ENCODE measurements at places on chromosomes 1 and 21.

GRCh38 chr1:30762152-30762929 is 4.8 kb upstream of the LAPTM5 start:
- no peak for DNase-seq

DNA sequence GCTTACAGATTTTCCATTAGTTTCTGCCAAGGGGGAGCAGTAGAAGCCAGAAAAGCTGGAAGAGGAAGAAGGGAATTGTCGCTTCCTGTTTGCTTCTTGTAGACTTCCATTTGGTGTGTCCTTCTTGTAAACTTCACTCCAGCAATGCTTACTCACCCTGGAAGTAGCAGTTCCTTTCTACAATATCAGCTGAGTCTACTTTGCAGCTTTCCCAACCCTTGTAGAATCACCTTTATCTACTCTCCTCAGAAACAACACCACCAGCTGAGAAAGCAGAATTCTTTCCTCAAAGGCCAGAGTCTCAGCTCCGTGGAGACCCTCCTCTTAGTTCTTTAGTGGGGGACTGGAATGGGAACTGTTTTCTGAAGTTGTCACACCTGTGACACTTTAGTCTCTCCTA is 1136.7 kb upstream of the TMPRSS15 start:
- no peak for DNase-seq

GRCh38 chr21:45308194-45309068 is 20.7 kb upstream of the POFUT2 start:
- DNase-seq, result no peak

DNA sequence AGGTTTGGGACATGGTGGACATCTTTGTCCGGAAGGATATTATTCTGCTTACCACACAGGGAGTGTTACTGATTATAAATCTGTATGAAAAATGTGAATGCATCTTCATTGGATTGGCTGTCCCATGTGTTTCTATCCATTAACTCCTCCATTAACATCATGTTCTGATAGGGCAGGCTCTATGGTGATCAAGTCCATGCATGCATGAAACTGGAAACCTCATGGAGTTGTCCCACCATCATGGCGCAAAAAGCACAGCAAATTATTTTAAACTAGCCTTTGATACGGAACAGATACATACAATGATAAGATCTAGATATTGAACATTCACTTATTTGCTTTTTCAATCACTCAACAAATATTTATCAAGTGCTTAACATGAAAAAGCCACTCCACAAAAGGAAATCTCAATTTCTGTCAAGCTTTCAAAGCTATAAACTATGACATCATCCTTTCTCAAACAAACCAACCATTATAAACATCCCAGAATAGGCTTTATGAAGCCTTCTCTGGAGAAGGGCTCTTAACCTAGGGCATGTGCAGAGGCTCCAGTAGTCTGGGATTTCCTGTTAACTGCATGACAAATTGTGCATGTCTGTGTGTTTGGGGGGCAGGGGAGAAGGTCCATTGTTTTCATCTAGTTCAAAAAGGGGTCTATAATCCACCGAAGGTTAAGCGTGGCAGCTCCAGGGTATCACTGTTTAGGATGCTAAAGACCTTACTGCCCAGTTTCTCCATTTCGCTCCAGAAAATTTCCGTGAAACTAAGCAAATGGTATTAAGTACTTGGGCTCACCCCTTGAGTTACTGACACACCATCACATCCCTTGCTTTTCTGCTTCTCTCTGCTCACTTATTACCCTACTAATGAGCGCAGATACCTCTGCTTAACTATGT is 46.1 kb downstream of the ADAMTS1 start:
- no peak for DNase-seq

GRCh38 chr1:14435368-14436023 is 163.0 kb upstream of the KAZN start:
- no peak for DNase-seq

DNA sequence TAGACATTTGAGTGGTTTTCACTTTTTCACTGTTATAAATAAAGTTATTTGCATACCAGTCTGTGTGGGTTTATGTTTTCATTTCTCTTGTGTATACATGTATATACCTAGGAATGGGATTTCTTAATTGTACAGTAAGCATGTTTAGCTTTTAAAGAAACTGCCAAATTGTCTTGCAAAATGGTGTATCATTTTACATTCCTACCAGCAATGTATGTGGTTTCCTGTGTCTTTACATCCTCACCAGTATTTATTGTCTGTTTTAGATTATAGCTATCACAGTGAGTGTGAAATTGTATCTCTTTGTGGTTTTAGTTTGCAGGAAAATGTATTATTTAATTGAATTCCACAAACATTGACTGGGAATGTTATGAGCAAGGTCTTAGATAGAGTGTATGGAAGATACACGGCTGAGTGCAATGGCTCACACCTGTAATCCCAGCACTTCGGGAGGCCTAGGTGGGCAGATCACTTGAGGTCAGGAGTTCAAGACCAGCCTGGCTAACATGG is 57.3 kb downstream of the MACF1 start:
- DNase-seq, result no peak

DNA sequence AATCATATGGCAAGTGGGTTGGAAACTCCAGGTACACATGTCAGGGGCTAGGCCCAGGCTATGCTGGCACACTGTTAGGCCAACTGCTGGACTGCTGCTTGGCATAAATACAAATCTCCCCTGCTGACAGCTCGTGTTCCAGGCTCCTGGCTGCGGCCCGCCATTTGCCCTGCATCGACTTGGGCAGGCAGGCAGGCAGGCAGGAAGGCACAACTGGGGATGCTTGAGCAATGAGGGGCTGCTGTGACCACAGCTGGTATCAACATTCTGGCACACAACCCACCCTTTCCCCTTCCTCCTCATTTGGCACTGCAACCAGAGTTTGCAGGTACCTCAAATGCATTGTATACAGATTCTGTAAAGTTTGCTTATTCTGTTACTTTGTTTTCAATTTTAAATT is 53.2 kb downstream of the SAMSN1 start:
- no peak for DNase-seq

- no peak for DNase-seq
These were observed 258.3 kb upstream of the CAMK1G start for GRCh38 chr1:209324901-209325871.

DNA sequence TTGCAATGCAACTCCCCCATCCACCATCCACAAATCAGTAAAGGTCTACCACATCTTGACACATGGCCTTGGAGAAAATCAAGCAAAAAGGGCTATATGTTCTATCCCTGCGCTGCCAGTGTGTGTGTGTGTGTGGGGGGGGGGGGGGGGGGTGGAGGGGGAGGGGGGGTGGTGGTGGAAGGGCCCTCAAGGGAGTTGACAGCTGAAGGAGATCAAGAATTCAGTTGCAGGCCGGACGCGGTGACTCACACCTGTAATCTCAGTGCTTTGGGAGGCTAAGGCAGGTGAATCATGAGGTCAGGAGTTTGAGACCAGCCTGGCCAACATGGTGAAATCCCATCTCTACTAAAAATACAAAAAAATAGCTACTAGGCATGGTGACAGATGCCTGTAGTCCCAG is 37.6 kb upstream of the CLIC4 start:
- no peak for DNase-seq

- DNase-seq, result no peak
These were observed 258.0 kb downstream of the KCNJ6 start for GRCh38 chr21:37658121-37658816.

DNA sequence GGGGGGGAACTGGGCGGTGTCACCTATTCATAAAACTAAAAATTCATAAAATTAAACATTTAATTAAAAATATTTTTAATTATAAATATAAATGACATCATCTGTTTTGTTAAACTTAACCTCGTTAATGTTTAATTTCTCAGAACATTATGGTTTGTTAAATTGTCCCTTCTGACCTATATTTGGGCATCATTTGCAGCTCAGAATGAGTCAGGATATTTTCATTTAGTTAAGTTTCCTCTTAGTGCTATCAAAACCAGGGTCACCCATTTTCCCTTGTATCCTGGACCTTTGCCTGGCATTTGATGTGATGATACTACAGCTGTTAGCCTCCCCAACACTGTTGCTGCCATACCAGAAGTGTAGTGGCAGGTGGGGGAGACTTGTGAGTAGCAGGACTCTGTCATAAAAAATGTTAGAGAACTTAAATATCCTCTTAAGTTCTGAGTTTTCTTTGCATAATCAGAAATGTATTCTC is 30.3 kb downstream of the TSNAX start:
- DNase-seq, result no peak

DNA sequence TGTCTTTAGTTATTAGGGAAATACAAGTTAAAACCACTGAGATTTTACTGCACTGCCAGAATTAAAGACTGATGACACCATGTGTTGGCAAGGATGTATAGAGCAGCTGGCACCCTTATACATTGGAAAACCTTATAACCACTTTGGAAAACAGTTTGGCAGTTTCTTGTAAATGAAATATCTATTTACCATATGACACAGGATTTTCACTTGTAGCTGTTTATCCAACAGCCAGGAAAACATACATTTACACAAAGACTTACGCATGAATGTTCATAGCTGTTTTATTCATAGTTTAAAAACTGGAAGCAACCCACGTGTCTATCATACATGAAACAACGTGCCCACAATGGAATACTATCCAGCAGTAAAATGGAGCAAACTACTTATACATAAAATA is 45.3 kb downstream of the PRRC2C start:
- DNase-seq, result no peak

DNA sequence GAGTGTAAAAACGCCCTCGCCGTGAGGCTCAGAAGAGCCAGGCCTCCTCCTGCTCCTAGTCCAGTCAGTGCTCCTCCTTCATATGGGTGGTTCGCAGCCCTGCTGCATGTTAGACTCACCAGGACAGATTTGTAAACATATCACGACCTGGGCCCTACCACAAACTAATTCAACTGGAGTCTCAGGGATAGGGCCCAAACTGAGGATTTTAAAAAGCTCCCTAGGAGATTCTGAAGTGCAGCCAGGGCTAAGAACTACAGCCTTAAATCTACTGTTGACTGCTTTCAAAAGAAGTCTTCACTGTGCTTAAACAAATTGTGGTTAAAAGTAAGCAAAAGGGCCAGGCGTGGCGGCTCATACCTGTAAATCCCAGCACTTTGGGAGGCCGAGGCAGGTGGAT is 57.0 kb downstream of the CAMTA1 start:
- no peak for DNase-seq

DNA sequence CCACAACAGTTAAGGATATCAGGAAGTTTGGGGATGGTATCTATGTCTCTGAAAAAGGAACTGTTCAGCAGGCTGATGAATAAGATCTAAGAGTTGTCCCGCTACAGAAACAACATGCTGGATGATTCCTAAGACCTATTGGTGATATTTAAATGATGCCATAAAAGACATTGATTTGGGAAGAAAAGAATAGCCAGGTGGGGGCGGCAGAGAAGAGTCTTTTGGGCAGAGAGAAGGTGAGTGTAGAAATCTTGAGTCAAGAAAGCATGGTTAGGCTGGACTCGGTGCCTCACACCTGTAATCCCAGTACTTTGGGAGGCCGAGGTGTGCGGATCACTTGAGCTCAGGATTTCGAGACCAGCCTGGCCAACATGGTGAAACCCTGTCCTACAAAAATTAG is 11.8 kb upstream of the TMEM201 start:
- DNase-seq, result no peak

DNA sequence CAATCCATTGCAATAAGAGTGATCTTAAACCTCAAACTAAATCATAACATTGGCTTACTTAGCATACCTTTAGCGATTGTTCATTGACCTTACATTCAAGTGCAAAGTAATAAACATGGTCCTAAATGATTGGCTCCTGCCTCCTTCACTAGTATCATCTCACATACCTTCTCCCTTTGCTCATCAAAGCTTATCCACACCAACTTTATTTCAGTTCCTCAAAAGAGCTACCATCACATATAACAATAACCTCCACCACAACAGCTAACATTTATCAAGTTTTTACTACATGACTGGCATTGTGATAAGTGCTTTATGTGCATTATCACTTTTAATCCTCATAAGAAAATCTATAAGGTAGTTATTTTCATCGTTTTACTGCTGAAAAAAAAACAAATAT is 198.8 kb downstream of the COL24A1 start:
- no peak for DNase-seq

DNA sequence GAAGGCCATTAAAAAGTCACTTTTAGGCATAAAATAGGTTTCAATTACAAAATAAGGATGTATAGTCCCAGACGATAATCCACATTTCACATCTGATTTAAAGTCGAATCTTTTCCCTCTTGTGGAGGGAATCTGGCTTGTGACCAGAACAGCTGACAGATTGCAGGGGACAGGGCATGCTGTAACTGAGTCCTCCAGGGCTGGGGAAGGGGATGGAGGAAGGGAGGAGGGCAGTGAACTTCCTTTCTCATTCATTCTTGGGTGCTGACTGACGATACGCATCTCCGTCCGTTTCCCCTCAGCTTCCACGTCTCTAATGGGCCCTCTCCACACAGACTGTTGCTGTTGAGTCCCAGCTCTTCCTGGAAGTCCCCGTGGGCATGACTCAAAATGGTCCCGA is 108.1 kb upstream of the CSF3R start:
- DNase-seq, result no peak

DNA sequence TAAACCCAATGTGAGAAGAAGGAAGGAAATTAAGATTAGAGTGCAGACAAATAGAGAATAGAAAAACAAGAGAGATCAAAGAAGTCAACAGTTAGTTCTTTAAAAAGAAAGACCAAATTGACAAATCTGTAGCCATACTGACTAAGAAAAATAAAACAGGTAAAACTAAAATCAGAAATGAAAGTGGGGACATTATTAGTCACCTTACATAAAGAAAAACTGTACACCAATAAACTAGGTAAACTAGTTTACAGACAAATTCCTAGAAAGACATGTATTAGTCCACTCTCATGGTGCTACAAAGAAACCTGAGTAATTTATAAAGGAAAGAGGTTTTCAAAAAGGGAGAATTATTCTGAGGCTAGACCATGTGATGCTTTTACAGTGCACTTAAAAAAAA is 22.3 kb downstream of the BLZF1 start:
- no peak for DNase-seq

GRCh38 chr1:57772580-57773195 is 348.8 kb upstream of the DAB1 start:
- DNase-seq, result no peak

- DNase-seq, result no peak
These were observed 8.3 kb upstream of the RNF19B start for GRCh38 chr1:32972814-32973428.

- DNase-seq, result no peak
These were observed 124.5 kb upstream of the CSF3R start for GRCh38 chr1:36607263-36607651.

- DNase-seq, result no peak
These were observed 18.0 kb upstream of the ADARB1 start for GRCh38 chr21:45056296-45056904.

Measured in activated T-cell treated with anti-CD3 and anti-CD28 coated beads for 4 hours (primary cell).